ENCODE measurements at places on chromosomes 3 and 15.

DNA sequence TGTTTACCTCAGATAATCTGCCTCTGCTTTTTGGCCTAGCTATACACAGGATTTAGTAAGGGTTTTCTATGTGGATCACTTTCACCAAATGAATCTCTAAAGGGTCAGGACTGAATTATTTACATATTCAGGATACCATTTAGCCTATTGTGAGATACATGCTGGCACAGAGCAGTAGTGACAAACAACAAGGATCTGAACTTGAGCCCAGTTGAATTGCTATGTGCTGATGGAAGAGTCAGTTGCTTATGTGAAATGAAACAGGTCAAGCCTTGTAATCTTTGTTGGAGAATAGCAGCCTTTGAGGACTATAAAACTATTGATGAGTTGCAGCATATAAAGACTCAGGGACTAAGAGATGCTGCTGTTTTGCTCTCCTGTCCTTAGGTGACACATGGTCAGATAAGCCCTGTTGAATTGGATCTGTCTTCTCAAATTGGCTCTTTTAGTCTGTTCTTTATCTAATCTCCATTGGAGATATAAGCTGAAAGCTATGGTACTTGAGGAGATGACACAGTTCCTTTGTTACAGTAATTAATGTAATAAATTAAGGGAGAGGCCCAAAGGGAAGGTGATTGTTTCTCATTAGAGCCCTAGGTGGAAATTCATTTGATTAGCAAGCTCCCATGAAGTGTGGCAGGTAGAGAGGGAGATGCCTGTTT lies 30.4 kb downstream of the ZNF609 start:
- no peak for DNase-seq

GRCh38 chr3:130755666-130756065 lies 9.0 kb upstream of the PIK3R4 start:
- DNase-seq = no peak

- no peak for DNase-seq
These were observed 24.5 kb upstream of the SLC7A14 start for GRCh38 chr3:170610321-170610884.

GRCh38 chr15:45662375-45662774 lies 27.5 kb downstream of the SQOR start:
- no peak for DNase-seq

DNA sequence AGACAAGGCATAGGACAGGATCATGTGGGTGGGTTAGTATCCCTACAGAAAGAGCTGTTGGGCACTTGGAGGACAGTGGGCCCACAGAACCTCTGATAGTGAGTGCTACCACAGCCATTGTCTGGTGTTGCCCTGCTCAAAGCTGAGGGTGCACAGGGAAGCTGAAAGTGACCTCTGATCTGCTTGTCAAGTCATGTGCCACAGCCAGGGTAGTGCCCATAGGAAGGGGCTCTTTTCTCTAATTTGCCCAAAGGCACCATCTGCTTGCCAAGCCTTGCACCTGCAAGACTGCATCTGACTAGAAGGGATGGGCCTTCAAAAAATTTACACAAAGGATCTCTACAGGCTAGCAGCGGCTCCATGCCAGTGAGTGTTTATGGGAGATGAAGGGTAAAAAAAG lies 87.4 kb upstream of the GSK3B start:
- no peak for DNase-seq

- no peak for DNase-seq
These were observed 22.5 kb downstream of the HEXA start for GRCh38 chr15:72353266-72353665.

DNA sequence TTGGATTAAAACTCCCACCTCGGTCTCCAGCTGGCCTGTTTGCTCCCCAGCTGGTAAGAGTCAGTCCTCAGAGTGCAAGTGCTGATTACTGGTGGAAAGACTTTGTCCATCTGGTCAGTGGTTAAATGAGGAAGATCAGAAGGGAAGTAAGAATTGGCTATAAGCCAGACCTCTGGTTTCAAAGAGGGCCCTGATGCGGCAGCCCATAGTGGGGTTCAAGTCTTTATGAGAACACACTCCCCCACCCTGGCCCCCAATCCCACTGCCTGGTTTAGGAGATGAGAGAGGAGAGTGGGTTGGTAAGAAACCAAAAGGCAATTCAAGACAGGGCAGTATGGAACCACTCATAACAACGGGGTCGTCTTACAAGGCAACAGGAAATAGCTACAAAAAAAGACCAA lies 65.0 kb downstream of the FRMD4B start:
- DNase-seq = no peak

GRCh38 chr3:35393901-35394799 lies 245.2 kb upstream of the ARPP21 start:
- DNase-seq = no peak

DNA sequence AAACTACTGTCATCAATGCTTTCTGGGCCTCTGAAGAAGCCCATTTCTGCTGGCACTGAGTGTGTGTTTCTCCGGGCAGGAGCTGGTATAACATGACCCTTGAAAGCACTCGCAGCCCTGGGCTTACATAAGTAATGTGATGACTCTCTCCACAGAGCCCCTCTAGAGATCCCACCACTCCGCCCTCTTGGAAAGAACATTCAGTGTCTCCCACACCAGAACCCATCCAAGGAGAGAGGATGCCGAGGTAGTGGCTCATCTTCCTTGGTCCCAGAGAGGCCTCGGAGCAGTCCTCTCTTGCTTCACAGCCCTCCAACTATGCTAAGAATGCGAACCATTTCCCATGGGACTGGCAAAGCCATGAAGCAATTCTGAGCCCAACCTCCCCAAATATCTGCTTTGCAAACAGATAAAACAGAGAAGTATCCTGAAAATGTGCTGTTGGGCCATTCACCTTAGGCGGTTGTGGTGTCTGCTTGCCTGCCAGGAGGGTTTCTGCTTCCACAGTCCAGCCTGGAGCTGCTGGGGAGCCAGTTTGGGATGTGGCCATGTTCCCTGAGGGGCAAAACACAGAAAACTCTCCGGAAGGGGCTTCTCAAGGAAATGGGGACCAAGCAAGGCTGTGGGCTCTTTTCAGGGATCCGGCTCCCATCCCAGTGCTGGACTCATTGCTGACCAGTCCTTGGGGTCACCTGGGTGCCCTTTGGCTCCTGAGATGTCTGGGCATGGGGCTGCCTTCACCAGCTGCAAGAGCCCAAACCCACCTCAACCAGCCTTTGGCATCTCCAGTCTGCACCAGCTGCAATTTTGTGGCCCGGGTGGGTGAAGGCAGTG lies 47.3 kb downstream of the AMOTL2 start:
- no peak for DNase-seq

- no peak for DNase-seq
These were observed 2.8 kb downstream of the NR2E3 start for GRCh38 chr15:71812966-71813722.

- DNase-seq = no peak
These were observed 24.9 kb downstream of the KNL1 start for GRCh38 chr15:40618906-40619305.

GRCh38 chr3:12487786-12488185 lies 3.5 kb downstream of the TSEN2 start:
- no peak for DNase-seq

GRCh38 chr3:11152301-11152700 lies 2.0 kb upstream of the HRH1 start:
- DNase-seq = no peak

DNA sequence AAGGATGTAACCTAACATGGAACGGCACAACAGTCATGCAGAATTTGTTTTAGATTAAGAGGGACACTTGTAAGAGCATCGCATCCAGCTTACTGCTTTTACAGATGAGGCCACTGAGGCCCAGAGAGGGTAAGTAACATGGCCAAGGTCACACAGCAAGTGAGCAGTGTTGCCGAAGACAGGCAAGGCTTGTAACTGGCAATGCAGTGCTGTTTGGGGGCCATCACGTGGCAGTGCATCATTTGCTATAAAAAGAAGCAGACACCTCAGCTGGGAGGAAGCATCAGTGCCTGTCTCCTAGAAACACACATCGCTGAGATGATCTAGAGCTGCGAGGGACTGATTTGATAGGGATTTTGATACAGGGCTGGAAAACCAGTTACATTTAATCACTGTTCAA lies 108.2 kb upstream of the PROK2 start:
- no peak for DNase-seq

- no peak for DNase-seq
These were observed 21.6 kb downstream of the B4GALT4 start for GRCh38 chr3:119219069-119219468.

DNA sequence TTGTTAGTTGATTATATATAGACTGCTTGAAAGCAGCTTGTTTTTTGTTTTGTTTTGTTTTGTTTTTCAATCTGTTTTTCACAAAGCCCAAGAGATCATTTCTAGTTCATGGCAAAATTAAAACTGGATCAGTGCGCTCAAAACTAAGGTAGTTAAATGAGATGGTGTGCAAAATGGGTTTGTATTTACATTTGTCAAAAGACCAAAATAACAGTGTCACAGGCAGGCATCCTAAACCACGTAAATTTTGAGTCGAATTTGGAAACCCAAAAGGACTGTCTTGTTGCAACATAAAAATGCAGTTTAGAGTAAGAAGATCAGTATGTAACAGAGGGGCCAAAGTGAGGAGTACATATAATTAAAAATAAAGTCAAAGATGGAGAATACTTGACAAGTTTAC lies 2.4 kb downstream of the DMXL2 start:
- DNase-seq = no peak

DNA sequence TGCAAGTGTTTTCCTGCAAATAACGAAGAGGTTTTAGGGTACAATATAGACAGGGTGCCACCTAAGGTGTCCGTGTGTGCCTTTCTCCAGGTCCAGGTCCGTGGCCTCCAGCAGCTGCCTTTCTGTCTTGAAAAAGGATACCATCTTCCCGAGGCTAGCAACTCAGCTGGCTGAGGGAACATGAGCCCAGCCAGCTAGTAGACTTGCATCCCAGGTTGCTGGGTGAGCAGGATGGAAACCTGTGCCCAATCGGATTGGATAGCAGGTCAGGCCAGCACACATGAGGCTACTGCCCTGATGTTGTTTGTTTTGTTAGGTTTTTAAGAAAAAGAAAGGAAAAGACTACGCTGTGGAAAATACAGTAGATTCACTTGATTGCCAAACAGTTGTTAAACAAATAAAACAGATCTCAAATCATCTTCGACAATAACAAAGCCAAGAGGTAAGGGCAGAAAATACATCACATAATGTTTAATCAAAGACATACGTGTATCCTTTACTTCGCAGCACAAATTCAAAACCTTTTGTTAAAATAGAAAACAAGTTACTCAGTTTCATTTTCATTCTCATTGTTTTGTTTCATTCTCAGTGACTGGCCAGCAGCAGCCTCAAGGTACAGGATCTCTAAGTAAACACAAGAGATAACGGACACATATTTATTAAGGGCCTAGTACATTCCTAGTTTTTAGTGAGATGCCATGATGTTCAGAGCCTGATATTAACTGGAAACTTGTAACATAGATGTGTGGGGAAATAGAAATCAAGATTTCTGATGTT lies 661.2 kb upstream of the NR2F2 start:
- no peak for DNase-seq

DNA sequence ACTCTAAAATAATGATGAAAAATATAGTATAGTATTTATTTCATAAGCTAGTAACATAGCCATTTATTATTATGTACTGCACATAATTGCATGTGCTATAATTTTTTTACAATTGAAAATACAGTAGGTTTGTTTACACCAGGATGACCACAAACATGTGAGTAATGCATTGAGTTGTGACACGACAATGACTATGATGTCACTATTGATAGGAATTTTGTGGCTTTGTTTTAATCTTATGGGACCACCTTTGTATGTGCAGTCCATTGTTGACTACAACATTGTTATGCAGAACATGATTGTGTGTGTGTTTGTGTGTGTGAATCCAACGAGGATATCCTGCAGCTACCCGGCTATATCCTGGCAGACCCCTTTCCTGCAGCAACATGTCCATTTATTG lies 372.2 kb upstream of the MCTP2 start:
- DNase-seq = no peak

- DNase-seq = no peak
These were observed 106.1 kb downstream of the MEGF11 start for GRCh38 chr15:66147440-66147839.

GRCh38 chr3:52023860-52024764 lies 28.4 kb upstream of the RPL29 start:
- no peak for DNase-seq
